Stimulated activated CD4-positive, alpha-beta T cell treated with anti-CD3 and anti-CD28 coated beads, TNF-alpha, amount 100 ng/mL, for 48 hours (primary cell): ENCODE measurements at places on chromosomes 13 and 19.

DNA sequence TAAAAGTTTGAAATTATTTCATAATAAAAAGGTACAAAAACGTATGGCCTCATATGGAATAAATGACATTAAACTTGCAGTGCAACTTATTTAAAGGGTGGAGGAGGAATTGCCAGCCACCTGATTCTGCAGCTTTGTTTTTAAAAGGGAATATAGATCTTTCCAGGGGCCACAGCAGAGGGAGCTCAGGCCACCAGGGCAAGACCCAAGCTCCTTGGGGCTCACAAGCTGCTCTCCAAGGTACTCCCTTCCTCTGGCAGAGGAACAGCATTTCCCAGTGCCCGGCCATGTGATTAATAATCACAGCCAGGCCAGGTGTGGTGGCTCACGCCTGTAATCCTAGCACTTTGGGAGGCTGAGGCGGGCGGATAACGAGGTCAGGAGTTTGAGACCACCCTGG is 6.2 kb downstream of the ACOD1 start:
- no peak for DNase-seq

DNA sequence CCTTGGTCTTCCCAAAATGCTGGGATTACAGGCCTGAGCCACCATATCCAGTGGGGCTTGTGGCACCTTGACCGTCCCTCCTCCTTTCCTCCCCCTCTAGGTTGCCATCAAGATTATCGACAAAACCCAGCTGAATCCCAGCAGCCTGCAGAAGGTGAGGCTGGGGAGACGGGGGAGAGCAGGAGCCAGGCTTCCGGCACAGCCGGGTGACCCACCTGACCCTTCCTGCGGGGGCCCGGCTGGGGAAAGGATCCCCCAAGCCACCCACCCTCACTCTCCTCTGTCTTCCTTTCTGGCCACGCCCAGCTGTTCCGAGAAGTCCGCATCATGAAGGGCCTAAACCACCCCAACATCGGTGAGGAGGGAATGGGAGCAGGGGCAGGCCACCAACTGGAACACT is 11.9 kb downstream of the MARK4 start:
- DNase-seq = no peak

DNA sequence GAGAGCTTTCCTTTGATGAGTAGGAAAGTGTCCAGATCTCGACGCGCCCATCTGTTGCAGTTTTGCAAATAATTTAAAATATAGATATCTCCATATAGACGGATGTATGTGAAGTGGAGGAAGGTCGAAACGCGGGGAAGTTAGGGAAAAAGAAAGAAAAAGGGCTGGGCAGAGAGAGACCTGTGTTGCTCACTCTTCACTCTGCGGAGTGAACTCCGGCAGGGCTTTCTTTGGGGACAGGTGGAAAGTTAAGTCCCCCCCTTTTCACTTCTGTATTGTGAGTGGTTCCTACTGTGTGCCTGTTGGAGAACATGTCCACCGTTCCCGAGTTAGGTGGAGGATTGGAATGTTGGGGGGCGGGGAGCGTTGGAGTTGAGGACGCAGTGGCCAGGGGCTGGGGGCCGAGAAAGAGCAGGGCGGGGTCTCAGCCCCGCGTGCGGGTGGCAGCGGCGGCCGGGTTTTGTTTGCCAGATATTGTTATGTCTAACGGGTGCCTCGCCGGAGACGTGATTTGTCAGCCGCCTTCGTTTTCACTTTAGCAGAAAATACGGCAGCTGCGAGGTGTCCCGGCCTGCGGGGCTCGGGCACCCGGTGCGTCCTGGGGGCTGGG is 145.1 kb upstream of the ZNF536 start:
- no peak for DNase-seq

DNA sequence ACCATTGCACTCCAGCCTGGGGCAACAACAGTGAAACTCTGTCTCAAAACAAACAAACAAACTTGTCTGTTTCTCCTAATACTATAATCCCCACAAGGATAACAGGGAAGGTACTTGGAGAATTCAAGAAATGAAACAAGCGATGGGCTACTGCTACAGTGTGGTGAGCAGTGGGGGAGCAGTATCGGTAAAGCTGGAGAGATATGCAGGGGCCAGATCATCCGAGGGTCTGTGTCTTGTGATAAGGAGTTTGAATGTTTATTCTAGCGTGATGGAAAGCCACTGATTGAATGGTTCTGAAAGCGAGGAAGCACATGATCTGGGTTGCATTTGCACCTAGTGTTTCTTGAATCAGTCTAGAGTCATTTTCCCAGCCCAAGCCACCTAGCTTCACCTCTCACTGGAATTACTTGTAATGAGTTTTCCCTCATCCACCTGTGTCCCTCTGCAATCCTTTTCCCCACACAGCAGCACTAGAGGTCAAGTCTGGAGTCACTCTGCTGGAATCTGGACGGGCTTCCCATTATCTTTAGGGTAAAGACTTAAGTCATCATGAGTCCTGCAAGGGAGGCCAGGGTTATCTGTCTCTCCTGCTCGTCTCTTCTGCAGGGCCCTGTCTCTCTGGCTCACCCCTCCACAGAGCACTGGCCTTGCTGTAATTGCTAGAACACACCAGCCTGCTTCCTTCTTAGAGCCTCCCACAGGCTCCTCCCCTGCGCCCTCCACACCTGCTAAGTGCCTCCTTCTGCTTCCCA is 162.3 kb downstream of the KLF5 start:
- no peak for DNase-seq

GRCh38 chr13:51277928-51278327 is 55.7 kb downstream of the FAM124A start:
- no peak for DNase-seq

DNA sequence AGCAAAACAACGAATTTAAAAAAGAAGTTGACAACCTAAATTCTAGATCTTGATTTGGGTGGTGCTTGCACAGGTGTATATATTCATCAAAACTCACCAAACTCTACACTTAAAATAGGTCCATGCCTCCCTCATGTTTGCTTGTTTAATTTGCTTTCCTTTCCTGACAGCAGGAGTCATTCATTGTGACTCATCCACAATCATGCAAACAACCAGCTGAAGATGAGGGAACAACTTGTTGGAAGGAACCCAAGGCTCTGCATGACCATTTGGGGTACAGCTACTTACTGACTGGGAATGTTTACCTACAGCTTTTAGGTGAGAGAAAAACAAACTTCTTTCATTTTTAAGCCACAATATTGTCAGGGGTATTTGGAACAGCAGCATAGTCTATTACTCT is 96.6 kb downstream of the RXFP2 start:
- DNase-seq = no peak

- DNase-seq = no peak
Measured at GRCh38 chr19:5243878-5244277, 96.7 kb downstream of the PTPRS start.

- no peak for DNase-seq
Measured at GRCh38 chr13:108508263-108508662, 121.1 kb upstream of the MYO16 start.

DNA sequence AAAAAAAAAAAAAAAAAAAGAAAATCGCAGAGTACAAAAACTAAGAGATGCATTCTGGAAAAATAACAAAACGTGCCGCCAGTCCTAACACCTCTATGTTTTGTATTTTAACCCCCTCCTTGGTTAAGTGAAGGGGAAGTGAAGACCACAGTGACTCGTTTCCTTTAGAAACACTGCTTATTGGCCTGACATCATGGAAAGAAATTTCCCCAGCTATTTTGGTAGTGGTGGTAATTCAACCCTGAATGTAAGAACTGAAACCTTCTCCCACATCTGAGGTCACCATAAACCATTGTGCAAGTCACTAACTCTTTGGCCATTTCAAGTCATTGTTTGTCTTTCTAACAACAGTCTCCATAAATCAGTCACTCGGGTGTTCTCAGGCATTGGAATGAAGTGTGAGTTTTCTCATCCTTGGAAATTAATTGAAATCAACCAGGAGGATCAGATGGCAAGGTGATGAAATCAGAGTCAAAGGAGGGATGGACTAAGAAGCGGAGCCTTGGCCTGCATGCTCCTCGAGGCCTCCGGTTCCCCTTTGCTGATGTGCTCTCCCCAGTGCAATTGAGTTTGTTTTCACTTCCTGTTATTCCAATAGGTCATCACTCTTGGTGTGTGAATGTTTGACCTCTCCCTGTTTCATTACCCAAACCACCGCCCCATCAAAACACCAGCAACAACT is 443.9 kb downstream of the FGF9 start:
- DNase-seq = no peak

DNA sequence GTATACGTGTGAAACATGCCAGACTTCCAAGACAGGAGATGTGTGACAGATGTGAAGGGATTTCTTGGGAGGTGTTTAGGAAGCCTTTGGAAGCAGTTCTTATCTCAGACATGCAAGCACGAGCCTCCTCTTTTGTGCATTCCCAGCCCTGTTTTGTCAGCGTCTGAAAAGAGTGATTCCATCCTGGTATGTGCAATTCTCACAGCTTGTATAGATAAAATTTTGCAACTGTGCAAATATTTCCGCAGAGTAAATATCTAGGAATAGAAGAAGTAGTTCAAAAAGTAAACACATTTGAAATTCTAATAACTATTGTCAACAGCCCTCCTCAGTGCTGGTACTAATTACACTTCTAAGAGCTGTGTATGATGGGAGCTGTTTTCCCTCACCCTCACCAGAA is 72.3 kb upstream of the C1QTNF9B start:
- DNase-seq = no peak

GRCh38 chr19:19817357-19817756 is 4.2 kb downstream of the ZNF506 start:
- DNase-seq = peak; percentile 22

DNA sequence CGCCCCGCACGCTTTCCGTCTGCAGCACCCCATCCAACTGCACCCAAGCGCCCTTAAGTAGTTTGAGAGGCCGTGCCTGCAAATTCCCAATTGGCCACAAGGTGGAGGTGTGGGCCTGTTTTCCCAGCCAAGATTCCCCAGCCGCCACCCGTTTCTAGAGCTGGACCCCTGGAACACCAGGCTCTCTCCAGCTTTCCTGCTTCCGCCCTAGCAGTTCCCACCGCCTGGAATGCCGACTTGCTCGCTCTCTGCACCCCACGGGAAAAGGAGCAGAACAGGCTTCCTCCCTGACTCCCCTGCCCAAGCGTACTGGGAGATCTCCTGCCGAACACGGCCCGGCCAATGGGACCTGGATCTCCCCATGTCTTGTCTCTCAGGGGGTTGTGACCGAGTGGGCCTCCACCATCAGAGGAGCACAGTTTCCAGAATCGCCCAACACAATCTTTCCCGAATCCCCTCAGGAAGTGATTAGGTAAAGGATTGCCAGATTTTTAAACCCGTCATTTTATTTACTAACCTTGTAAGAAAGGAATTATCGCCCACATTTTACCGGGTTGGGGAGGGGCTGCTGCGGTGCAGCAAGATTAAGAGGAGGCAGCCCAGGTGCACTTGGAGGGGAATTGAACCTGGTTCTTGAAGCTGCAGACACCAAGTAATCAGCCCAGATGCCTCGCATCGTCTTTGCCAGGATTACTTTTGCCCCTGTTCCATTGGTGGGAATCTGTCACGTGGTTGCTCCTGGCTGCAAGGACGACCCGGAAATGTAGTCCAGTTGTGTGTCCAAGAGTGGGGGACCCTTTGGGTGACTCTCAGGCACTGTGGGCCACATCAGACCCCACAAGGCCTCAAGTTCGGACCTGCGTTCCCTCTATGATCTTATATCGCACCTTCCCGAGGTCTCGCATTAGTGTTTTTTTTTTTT is 3.5 kb upstream of the NAPSA start:
- peak; percentile 62 for DNase-seq

- DNase-seq = no peak
Measured at GRCh38 chr13:22110368-22110767, 439.5 kb downstream of the FGF9 start.

- no peak for DNase-seq
Measured at GRCh38 chr13:38166116-38166515, 183.5 kb upstream of the UFM1 start.

DNA sequence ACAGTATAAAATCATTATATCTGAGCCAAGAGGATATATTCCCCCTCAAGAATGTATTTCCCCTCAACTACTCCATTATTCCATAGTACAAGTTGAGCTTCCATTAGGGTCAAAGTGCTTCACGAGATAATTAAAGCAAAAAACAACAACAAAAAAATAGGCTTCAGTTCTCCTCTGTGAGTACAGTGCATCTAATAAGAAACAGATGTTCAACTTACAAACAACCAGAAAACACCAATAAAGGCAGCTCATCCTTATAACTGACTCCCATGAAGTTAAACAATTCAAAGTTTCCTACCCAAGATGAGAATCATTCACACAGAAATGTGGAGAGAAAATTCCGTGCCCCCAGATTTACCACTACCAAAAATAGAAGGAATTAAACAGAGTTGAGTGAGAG is 854.4 kb downstream of the PCDH9 start:
- no peak for DNase-seq

- peak; percentile 58 for DNase-seq
Measured at GRCh38 chr19:48290771-48291488, 21.0 kb downstream of the ZNF114 start.

GRCh38 chr19:18759304-18759994 is 31.7 kb downstream of the COMP start:
- no peak for DNase-seq

DNA sequence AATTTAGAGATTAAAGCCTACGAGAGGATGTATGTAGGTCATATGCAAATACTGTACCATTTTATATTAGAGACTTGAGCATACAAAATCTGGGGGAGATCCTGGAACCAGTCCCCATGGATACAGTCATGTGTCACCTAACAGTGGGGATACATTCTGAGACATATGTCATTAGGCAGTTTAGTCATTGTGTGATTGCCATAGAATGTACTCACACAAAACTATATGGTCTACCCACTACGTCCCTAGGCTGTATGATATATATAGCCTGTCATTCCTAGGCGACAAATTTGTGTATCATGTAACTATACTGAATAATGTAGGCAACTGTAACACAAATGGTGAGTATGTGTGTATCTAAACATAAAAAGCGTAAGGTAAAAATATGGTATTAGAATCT is 62.8 kb downstream of the WDFY2 start:
- no peak for DNase-seq

GRCh38 chr13:86907156-86907555 is 764.0 kb upstream of the SLITRK5 start:
- no peak for DNase-seq

- no peak for DNase-seq
Measured at GRCh38 chr19:55493052-55493644, 4.9 kb downstream of the SSC5D start.
